Urinary bladder (tissue), 4 donors: ENCODE measurements at places on chromosomes 1 and 21.
A peak's percentile ranks its signal among the peaks of the same experiment; 100 is the strongest.

DNA sequence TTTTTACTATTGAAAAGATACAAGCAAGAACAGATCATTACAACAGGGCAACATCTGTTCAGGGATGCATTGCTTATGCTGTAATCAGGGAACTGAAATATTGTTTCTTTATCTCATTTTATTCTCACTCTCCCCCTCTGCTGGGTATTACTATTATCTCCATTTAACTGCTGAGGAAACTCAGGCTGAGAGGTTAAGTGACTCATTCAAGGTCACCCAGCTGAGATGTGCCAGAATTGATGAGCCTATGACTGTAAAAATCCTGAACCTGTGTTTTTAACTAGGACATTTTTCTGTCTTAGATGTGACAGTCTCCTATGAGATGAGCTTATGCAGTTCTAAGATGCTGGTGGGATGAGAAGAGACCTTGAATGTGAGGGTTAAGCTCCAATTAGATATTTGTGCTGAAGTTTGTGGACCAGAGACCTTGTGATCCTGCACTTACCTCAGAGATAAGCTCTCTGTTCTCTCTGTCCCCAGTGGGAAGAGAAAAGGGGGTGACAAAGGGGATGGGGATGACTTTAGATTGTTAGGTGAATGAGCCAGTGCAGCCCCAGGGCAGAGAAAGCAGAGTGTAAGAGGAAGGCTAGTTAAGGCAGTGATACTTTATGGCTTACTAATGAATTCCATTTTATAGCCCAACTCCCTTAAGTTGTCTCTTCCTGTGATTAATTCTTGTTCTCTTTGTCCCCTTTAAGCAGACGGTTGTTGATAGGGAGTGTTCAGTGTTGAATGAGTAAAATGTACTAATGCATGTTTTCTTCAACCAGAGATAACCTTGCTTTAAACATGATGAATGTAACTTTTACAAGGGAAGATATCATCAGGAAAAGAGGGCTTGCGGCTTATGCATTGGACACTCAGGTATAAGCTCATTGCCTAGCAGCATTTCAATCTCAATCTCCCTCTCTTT, 111.4 kb downstream of the HLX start:
- peak; percentile 29 for DNase-seq

- DNase-seq = no peak
Observed at GRCh38 chr1:215321802-215322201, 239.3 kb downstream of the KCNK2 start.

- no peak for DNase-seq
Observed at GRCh38 chr21:14814991-14815390, 249.8 kb downstream of the NRIP1 start.

DNA sequence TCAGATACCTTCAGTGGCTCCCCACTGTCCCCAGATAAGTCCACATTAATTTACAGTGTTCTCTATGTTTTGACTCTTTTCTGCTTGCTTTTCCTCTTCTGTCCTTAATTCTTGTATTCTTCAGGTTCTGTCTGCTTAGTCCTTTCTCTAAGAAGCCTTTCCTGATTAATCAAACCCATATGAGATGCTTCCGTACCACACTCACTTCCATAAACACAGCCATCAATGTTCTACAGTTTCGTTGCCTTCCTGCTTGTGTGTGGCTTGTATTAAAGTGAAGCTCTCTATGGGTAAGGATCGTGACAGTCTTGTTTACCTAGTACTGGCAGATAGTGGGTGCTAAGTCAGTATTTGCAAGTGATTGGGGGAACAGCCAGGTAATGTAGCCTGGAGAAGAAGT, 75.9 kb downstream of the PRDM2 start:
- DNase-seq = no peak

DNA sequence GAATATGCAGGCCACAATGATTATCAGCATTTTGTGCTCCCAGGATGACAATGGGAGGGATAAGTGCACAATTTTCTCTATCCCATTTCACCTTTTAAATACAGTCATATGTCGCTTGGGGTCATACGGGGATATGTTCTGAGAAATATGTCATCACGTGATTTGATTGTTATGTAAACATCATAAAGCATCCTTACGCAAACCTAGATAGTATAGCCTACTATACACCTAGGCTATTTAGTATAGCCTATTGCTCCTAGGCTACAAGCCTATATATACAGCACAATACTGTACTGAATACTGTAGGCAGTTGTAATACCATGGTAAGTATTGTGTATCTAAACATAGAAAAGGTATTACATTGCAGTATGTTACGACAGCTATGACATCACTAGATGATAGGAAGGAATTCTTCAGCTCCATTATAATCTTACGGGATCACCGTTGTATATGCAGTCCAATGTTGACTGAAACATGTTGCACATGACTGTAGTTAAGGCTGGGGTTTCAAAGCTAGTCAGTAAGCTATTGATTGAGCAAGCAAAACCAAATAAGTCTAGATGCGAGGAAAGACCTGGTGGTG, 18.9 kb downstream of the RUSC1 start:
- no peak for DNase-seq

DNA sequence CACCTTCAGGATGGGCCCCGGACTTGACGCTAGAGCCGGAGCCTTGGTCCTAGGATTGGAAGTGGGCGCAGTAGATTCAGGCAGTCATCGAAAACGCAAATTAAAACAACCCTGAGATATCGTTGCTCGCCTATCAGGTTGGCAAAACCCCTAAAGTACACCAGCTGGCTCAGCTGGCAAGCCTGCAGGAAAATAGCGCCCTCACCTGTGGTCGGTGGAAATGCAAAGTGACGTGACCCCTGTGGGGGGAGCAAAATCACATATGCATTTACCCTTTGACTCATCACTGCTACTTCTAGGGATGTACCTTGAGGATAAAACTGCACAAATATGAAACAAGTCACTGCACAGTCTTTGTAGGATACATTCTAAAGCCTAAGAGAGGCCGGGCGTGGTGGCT, 170.3 kb upstream of the TMEM51 start:
- no peak for DNase-seq
